ENCODE measurements at places on chromosomes 6 and 20.

GRCh38 chr6:87484491-87484890 is 11.7 kb downstream of the SLC35A1 start:
- no peak for DNase-seq

DNA sequence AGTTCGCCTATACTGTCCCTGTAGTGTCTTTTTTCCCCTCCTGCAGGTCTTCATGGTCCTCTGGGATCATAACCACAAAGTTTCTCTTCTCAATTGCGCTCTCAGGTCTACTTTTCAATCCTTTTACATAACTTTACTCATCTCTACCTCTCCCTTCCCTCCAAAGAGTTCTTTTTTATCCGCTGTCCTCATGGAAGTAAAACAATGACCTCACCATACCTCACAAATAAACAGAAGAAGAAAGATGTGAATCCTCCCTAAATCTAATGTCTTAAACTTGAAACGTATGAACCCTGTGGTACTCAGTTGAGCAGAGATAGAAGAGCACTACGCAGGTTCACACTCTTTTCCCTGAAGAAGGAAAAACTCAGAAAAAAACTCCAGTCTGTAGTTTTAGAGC is 12.1 kb upstream of the HLA-DQA1 start:
- DNase-seq: no peak

DNA sequence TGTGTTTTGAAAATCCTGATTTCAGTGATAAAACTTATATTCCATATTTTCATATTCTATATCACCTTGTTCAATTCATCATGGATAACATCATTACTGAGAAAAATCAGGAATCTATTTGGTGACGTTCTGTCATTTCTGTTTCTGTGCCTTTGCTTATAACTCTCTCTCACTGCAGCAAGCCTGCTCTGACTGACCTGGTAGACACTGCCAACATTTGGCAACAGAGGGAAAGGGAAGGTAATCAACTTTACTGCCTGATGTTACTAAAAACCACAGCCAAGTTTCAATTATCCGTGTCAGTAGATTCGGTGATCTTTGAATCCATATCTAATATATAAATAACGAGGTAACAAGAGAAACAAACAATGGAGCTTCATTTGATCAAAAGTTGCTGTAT is 501.9 kb downstream of the LMBRD1 start:
- DNase-seq: no peak

GRCh38 chr20:19967445-19967844 is 49.7 kb upstream of the NAA20 start:
- no peak for DNase-seq

DNA sequence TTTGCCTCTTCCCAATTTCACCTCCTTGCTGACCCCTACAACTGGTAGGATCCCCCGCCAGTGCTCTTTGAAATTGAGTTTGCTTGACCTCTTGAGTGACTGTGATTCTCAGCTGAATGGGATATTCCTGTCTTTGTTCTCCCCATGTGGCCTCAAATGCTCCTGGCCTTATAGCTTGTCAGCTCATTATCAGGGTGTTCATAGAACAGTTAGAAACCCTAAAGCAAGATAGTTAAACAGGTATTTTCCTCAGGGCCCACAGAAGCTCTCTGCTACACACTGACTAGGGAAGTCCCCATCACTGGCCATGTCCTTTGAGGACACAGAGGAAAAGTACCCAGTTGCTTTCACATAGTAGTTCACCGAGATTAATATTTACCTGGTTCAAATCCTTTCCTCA is 211.5 kb upstream of the DTNBP1 start:
- no peak for DNase-seq

- no peak for DNase-seq
Measured at GRCh38 chr20:25242231-25242630, 5.7 kb upstream of the PYGB start.

GRCh38 chr6:45472382-45472781 is 94.6 kb upstream of the SUPT3H start:
- DNase-seq: no peak

- DNase-seq: peak; percentile 59
Measured at GRCh38 chr20:25246182-25246999, 1.5 kb upstream of the PYGB start.

- DNase-seq: peak; percentile 60
Measured at GRCh38 chr6:45830441-45831139, 185.1 kb downstream of the CLIC5 start.

DNA sequence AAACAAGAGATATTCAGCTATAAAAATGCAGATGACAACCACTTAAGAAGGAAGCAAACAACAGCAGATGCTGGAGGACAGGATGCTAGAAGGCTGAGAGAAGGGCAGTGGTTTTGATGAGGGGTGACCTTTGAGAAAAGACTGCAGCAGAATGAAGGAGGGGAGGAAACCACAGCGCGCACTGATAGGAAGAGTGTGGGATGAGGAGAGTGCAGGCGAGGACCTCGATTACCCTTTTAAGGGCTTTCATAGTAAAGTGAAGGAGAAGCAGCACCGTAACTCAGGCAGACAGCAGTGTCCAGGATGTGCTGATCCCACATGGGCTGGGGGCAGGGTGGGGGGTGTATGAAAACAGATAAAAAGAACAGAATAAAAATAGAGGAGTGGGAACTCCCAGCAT is 19.2 kb downstream of the ZBTB2 start:
- no peak for DNase-seq

DNA sequence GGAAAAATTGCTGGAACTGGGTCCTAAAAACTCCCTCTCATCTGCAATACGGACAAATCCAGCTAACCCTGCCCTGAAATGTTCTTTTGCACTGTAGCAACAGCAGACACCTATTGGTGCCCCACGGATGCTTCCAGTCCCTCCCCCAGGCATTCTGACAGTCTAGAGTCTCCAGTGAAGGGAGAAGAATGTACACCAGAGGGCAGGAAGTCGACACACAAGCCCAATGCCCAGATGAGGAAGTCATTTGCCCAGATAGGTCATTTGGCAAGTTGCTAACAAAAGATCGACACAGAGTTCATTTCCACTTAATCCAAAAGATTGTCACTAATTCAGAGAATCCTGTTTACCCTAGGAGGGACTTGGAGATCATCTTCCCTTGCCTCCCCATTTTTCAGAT is 293.0 kb upstream of the PRDM1 start:
- peak; percentile 27 for DNase-seq

GRCh38 chr20:7323957-7324356 is 556.5 kb downstream of the BMP2 start:
- no peak for DNase-seq

DNA sequence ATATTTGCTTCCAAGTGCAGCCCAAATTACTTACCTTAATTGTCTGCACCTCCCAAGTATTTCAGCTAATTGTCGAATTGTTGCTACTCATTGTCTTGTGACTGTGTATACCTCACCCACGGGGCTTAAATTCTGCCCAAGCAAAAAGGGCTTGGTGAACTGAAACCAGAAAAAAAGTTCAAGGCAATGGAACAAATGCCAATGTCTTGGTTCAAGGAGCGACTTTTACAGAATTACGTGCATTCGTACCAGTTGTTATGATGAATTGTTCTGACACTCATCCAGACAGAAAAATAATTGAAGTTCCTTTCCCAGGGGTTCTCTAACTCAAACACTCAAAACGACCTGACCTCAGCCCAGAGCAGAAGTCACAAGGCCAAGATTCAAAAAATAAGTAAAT is 13.9 kb upstream of the PXDC1 start:
- no peak for DNase-seq

GRCh38 chr6:168655462-168656152 is 214.6 kb downstream of the SMOC2 start:
- no peak for DNase-seq

DNA sequence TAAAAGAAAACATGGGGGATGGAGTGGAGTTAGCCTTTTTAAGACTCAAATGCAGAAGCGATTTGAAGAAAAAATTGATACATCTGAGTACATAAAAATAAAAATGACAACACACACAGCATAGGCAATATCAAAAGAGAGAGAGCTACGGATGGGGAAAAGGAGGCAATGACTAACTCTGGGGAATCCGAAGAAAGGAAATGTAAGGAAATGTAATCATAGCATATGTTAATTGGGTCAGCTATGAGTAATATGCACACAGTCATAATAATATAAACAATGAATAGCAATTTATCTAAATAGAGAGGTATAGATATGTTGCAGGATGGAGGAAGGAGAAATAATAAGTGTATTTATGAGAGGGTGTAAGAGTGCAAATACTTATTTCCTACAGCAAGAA is 83.4 kb downstream of the NOL4L start:
- DNase-seq: no peak

DNA sequence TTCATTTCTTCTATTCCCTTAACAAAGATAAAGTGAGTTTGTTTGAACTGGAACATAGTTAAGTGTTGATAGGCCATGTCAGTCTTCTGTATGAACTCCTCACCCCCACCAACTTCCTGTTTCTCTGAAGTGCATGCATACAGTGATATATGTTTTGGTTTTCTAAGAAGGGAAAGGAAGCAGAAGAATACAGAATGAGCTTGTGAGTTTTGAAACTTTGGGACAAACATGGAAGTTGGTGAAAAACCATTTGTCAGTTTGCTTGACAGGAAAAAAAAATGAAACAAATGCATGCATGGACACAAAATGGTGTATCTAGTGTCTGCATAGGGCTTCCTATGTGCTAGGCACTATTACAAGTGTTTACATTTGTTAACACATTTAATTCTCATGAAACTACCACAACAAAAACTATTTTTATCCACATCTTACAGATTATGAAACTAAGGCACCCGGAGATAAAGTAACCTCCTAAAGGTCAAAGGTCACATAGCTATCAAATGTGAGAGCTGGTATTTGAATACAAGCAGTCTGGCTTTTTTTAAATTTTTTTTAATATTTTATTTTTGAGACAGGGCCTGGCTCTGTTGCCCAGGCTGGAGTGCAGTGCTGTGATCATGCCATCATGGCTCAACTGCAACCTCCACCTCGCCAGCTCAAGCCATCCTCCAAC is 105.9 kb downstream of the ADGRB3 start:
- no peak for DNase-seq

DNA sequence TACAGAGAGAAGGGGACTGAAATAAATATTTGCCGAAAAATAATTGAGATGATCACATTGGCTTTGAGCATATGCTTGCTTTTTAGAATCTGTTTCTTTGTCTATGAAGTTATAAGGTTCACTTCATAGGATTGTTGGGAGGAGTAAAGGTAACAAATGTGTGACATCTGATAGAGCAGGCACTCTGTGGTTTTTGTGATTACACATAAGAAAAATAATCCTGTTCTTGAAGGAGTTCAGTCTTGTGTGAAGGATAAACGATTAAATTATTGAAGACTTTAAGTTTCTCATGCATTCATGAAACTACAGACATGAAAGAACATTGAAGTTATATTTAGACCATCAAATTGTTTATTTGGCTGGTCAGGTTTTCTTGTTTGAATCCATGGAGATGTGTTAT is 45.0 kb downstream of the QKI start:
- no peak for DNase-seq

- DNase-seq: no peak
Measured at GRCh38 chr6:106324726-106325335, 729 bp downstream of the ATG5 start.

DNA sequence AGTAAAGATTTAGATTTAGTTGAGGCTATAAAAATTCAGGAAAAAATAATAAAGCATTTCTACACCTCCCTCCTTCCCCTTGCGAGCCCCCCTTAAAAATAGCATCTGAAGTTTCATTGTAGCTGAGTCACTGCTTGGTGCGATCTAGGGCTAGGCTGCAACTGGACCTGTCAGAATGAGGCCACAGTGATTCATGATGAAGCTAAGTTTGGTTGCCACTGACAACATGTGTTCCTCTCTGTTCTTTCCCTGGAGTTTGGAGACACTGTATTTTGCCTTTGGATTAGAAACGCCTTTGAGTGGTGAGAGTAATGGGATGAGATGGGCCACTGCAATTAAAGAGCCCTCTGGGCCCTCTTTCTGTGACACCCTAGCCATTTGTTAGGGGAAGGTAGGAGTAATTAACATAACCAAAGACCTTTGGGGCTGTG is 334.1 kb downstream of the NRN1 start:
- DNase-seq: no peak

DNA sequence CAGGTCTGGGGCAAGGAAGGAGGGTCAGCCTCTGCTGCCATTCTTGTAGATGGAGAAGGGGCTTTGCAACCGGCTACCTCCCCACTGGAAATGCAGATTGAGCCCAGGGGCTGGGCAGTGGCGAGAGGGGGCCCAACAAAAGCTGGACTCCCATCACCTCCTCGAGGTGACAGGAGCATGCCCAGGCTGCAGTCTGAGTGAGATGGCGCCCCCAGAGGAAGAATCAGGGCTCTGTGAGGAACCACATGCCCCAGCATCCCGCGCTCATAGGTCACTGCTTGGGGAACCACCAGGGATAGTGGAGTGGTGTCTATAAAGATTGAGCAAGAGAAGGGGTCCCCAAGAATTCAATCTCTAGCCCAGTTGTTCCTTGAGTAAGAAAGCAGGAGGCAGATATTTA is 31.6 kb upstream of the NEDD9 start:
- no peak for DNase-seq

DNA sequence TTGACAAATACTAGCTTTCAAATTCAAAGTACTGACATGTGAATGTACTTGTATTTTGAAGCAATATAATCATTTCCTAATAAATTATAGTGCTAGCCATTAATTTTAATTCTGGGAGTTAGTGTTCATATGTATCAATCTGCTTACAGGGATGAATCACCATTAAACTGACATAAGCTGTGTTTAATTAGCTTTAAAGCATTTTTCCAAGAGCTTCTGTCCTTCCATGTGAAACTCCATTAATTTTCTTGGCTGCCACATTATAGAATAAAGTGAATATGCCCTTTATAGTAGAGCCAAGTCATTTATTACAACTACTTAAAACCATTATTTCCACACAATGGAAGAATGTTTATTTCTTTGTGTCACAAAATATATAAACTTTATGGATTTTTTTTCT is 150.8 kb downstream of the COL21A1 start:
- DNase-seq: no peak

DNA sequence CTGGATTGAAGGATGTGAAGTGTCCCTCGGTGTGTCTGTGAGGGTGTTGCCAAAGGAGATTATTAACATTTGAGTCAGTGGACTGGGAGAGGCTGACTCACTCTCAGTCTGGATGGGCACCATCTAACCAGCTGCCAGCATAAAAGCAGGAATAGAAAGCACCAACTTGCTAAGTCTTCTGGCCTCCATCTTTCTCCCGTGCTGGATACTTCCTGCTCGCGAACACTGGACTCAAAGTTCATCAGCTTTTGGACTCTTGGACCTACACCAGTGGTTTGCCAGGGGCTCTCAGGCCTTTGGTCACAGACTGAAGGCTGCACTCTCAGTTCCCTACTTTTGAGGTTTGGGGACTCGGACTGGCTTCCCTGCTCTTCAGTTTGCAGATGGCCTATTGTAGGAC is 220.3 kb upstream of the LRFN2 start:
- no peak for DNase-seq

GRCh38 chr6:125658759-125659431 is 90.5 kb upstream of the HEY2 start:
- no peak for DNase-seq

- no peak for DNase-seq
Measured at GRCh38 chr6:151359486-151359885, 31.9 kb downstream of the ZBTB2 start.

Measured in germinal center (tissue), 1 donor.